Neuronal stem cell (in vitro differentiated cells): ENCODE measurements at places on chromosomes 11 and 22.
A peak's percentile ranks its signal among the peaks of the same experiment; 100 is the strongest.

DNA sequence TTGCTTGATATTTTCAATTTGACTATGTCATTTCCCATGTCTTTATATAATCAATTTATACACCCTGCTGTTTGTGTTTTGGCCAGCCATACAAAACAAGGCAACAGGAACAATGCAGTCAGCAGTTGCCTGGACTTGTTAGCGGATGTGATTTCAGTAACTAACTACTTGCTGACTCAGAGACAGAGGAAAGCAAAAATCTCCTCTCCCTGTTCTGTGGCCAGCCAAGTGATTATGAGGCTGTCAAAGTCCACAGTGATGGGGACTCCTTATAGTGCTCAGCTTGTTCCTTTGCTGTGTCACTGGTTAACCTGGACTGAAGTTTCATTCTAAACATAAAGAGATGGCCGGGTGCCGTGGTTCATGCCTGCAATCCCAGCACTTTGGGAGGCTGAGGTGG, 32.6 kb upstream of the APLP2 start:
- DNase-seq: no peak
- H3K4me3 ChIP-seq: no peak overlapping the region
- peak overlapping the region; percentile 73 for H3K27ac ChIP-seq
- no peaks in the 10 kb centered on the region for H3K36me3 ChIP-seq
- peaks cover 7% of the 10 kb centered on the region for H3K4me1 ChIP-seq
- H3K27me3 ChIP-seq: no peaks in the 10 kb centered on the region

GRCh38 chr11:71086687-71087258, 165.6 kb downstream of the SHANK2 start:
- H3K4me1 ChIP-seq: no peaks in the 10 kb centered on the region
- no peak overlapping the region for H3K27ac ChIP-seq
- no peaks in the 10 kb centered on the region for H3K27me3 ChIP-seq
- no peak overlapping the region for H3K4me3 ChIP-seq
- H3K36me3 ChIP-seq: no peaks in the 10 kb centered on the region

DNA sequence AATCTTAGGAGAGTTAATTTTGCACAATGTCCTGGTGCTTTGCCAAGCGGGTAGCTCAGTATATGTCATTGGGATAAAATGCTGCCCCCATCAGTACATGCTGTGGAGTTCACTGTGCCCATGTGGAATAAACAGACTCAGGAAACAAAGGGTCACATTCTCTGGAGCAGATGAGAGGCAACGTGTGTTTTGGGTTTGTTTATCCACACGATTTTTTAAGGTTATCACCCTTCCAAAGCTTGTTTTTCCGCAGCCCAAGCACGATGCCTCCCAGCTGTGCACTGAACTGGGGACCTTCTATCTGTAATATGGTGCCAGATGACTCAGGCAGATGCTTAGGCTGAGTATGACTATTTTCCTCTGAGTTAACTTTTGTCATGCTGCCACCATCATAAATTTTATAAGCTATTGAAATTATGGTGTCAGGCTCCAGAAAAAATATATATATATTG, 6.5 kb downstream of the OR4D6 start:
- no peak overlapping the region for H3K4me3 ChIP-seq
- no peaks in the 10 kb centered on the region for H3K27me3 ChIP-seq
- no peak overlapping the region for H3K27ac ChIP-seq
- H3K4me1 ChIP-seq: no peaks in the 10 kb centered on the region

GRCh38 chr22:47299211-47299862, 536.9 kb downstream of the TBC1D22A start:
- no peaks in the 10 kb centered on the region for H3K36me3 ChIP-seq
- H3K27ac ChIP-seq: no peak overlapping the region
- no peak for DNase-seq
- no peaks in the 10 kb centered on the region for H3K27me3 ChIP-seq
- H3K4me1 ChIP-seq: no peaks in the 10 kb centered on the region

DNA sequence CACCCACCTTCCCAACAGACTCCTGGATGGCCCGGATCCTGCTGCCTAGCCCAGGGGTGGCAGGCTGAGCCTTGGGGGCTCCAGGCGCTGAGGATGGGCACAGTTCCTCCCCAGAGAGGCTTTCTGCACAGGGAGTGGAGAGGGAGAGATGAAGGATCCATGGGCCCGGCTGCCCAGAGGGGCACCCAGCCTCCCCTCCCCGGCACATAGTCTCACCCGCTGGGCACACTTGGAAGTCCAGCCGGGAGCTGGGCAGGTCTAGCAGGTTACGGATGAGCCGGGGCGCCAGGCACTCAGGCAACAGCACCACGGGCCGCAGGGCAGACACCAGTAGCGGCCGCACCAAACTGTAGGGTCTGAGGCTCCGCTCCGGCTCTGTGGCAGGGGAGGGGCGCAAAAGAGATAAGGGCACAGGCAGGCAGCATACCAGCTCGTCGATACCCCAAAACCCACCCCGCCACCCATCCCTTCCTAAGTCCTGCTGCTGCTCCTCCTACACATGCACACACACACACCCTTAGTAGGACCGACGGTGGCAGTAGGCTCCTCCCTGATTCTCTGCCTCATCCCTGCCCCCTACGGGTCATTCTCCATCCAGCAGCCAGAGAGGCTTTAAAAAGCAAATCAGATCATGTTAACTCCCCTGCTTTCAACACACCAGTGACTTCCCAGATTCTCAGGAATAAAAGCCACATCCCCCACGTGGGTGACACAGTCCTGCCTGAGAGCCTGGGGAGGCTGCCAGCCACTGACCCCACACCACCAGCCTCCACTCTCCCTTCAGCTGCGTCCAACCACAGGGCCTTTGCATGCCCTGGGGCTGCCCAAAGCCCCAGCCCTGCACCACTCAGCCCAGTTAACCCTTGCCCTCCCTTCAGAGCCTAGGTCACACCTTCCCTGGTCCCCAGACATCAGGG, 6.5 kb upstream of the MFNG start:
- peak; percentile 33 for DNase-seq
- no peaks in the 10 kb centered on the region for H3K4me1 ChIP-seq
- H3K27ac ChIP-seq: no peak overlapping the region

- H3K4me3 ChIP-seq: no peak overlapping the region
- no peaks in the 10 kb centered on the region for H3K27me3 ChIP-seq
- no peaks in the 10 kb centered on the region for H3K36me3 ChIP-seq
Measured at GRCh38 chr11:128616161-128616560, 28.8 kb upstream of the ETS1 start.

- no peak overlapping the region for H3K27ac ChIP-seq
- peaks cover 11% of the 10 kb centered on the region for H3K27me3 ChIP-seq
- no peaks in the 10 kb centered on the region for H3K4me1 ChIP-seq
- H3K4me3 ChIP-seq: no peak overlapping the region
Measured at GRCh38 chr11:91926965-91927364, 297.7 kb upstream of the FAT3 start.

GRCh38 chr11:84825106-84825660, 802.0 kb downstream of the DLG2 start:
- no peaks in the 10 kb centered on the region for H3K36me3 ChIP-seq
- no peak overlapping the region for H3K4me3 ChIP-seq
- no peaks in the 10 kb centered on the region for H3K4me1 ChIP-seq
- no peak overlapping the region for H3K27ac ChIP-seq
- no peak for DNase-seq

- peaks cover 27% of the 10 kb centered on the region for H3K36me3 ChIP-seq
- peak; percentile 48 for DNase-seq
- no peak overlapping the region for H3K27ac ChIP-seq
- H3K4me3 ChIP-seq: no peak overlapping the region
Measured at GRCh38 chr22:46367707-46368191, 32.2 kb downstream of the TRMU start.

DNA sequence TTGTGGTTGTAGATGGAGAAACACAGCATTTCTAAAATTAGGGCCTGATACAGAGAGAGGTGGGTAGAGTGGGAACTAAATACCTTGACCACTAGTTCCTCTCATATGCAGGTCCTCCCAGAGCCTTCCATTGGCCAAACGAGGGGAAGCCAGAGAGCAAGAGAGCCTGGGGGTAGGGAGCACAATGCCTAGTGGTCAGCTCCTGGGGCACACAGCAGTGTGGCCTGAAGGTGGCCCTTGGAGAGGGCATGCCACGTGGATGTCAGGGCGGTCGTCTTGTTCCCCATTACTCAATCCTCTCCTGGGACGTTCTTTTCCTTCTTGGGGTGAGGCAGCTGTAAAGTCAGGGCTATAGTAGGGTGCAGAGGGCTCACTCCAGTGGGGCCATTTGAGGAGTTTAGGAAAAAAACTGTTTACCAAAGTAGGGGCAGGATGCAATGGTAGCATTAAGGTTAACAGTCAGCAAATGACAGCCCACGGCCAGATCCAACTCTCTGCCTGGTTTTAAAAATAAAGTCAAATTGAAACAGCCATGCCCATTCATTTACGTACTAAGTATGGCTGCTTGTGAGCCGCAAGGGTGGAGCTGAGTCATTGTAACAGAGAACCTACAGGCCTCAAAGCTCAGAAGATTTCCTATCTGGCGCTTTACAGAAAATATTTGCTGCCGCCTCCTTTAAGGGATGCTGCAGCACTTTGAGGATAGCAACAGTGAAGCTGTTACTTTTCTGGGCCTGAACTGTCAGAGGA, 7.6 kb downstream of the MYO18B start:
- H3K4me1 ChIP-seq: no peaks in the 10 kb centered on the region
- no peak for DNase-seq
- no peaks in the 10 kb centered on the region for H3K36me3 ChIP-seq
- no peak overlapping the region for H3K27ac ChIP-seq
- H3K27me3 ChIP-seq: no peaks in the 10 kb centered on the region

DNA sequence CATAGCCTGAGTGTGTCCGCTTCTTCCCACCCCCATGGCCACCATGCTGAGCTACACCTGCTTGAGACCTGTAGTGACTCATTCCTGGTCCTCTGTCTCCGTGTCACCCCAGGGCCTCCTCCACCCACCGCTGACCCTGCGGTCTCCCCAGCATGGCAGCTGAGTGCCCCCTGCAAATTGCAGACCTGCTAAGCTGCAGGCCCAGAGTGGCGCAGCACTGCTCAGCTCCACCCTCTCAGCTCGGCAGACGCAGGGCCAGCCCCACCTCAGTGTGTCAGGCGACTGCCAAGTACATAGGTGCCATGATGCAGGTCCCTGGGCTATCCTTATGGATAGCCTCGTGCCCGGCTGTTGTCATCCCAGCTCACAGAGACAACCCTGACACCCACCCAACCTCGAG, 13.1 kb downstream of the MS4A15 start:
- no peak overlapping the region for H3K4me3 ChIP-seq
- H3K27me3 ChIP-seq: no peaks in the 10 kb centered on the region
- DNase-seq: no peak
- H3K4me1 ChIP-seq: no peaks in the 10 kb centered on the region

- H3K4me3 ChIP-seq: no peak overlapping the region
- H3K27ac ChIP-seq: no peak overlapping the region
- no peaks in the 10 kb centered on the region for H3K4me1 ChIP-seq
- no peak for DNase-seq
- H3K27me3 ChIP-seq: peaks cover 26% of the 10 kb centered on the region
Measured at GRCh38 chr11:62201376-62201775, 7.1 kb upstream of the SCGB2A1 start.

- no peak for DNase-seq
- H3K27ac ChIP-seq: no peak overlapping the region
- H3K4me3 ChIP-seq: no peak overlapping the region
- H3K27me3 ChIP-seq: no peaks in the 10 kb centered on the region
- no peaks in the 10 kb centered on the region for H3K36me3 ChIP-seq
Measured at GRCh38 chr22:33787645-33788456, 132.4 kb downstream of the LARGE1 start.

DNA sequence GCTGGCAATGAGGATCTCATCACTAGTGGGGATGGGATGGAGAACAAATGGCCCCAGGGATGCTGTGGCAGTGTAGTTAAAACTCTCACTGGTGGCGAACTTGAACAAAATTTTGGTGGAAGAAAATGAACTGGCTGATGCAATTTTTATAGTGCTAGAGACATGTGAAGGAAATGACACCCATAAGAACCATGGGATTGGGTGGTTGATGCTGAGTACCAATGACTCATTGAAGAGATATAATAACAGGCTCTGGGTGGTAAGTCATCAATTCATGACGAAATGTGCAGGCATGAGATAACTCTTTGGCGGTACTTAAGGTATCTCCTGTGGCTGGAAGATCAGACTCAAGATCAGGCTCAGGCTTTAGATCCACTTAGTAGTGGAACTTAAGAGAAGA, 172.9 kb upstream of the DDI1 start:
- H3K27me3 ChIP-seq: no peaks in the 10 kb centered on the region
- DNase-seq: no peak

GRCh38 chr22:43782448-43782847, 29.7 kb downstream of the EFCAB6 start:
- H3K4me1 ChIP-seq: no peaks in the 10 kb centered on the region
- H3K4me3 ChIP-seq: no peak overlapping the region
- H3K27ac ChIP-seq: no peak overlapping the region
- H3K27me3 ChIP-seq: no peaks in the 10 kb centered on the region
- no peak for DNase-seq

DNA sequence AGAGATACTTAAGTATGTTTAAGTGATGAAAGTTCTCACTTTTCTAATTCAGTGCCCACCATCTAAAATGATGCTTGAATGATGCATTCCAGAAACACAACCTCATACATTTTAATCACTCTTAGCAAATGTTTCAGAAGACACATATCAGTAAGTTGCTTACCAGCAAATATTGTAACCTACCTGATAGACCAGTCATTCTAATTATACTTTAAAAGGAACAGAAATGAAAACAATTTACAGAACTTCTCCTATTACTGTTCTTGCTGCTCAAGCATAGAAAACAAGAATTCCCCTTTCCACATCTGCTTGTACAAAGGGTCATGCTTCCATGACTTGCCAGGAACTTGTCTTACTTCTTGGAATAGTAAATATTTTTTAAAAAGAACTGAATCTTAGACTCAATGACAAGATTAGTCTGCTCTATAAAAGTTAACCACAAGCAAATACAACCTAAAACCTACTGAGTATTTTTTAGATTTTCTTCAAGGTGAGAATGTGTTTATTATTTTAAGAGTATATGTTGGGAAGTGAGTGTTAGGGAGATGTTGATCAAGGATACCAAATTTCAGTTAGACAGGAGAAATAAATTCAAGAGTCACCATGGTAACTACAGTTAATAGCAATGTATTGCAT, 82.0 kb upstream of the SC5D start:
- no peaks in the 10 kb centered on the region for H3K27me3 ChIP-seq
- H3K27ac ChIP-seq: no peak overlapping the region
- H3K4me1 ChIP-seq: peaks cover 10% of the 10 kb centered on the region
- no peaks in the 10 kb centered on the region for H3K36me3 ChIP-seq
- H3K4me3 ChIP-seq: no peak overlapping the region
- DNase-seq: no peak

GRCh38 chr11:19359221-19360000, 118.7 kb upstream of the E2F8 start:
- H3K27me3 ChIP-seq: no peaks in the 10 kb centered on the region
- H3K27ac ChIP-seq: no peak overlapping the region
- H3K36me3 ChIP-seq: no peaks in the 10 kb centered on the region
- peaks cover 26% of the 10 kb centered on the region for H3K4me1 ChIP-seq

DNA sequence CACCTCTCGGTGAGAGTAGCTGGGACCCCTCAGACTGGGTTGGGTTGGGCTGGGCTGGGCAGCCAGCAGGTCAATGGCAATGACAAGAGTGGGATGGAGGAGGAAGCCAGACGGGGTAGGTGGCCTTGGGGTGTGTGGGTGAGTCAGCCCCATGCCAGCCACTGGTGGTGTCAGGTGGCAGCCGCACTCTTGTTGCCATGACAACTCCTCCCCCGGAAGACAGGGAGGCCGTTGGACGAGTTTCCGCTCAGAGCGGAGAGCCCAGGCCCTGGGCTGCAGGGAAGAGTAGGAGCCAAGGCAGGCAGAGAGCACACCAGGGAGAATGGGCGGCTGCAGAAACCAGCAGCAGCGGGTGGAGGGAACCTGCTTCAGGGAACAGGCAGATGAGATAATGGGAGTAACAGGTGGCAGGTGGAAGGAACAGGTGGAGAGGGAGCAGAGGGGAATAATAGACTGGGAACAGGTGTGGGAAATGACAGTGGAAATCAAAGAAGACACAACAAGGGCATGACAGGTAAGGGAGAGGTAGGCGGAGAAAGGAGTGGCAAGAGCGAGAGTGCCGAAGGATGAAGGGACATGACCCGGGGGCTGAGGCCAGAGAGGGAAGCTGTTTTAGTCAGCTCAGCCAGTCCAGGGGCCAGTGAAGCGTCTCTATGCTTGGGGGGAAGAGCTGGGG, 8.7 kb downstream of the SPTBN2 start:
- DNase-seq: peak; percentile 69
